Progenitor cell of endocrine pancreas (in vitro differentiated cells): ENCODE measurements at places on chromosomes 16 and 17. TPM values are rescaled to one million over a fixed set of nuclear protein-coding genes. Genes with fewer than 3 reads are reported as not detected.
A peak's percentile ranks its signal among the peaks of the same experiment; 100 is the strongest.

Gene LRRC36
- total RNA-seq = 1.6 and 2.3 TPM in 2 replicates

Gene GRB7
- 28.8 and 29.9 TPM in 2 replicates for total RNA-seq

Gene CDH8
- total RNA-seq = 3.1 and 5.4 TPM in 2 replicates

Gene CCL8
- total RNA-seq = not detected in 2 replicates

- H3K4me1 ChIP-seq = no peaks in the 10 kb centered on the region
- peaks cover 3% of the 10 kb centered on the region for H3K27me3 ChIP-seq
- no peak overlapping the region for H3K27ac ChIP-seq
- no peak for DNase-seq
- H3K4me3 ChIP-seq = no peak overlapping the region
- H3K36me3 ChIP-seq = peaks cover 2% of the 10 kb centered on the region
Observed at GRCh38 chr16:80347900-80348299, 192.9 kb upstream of the DYNLRB2 start.

- no peaks in the 10 kb centered on the region for H3K36me3 ChIP-seq
- peak overlapping the region; percentile 93 for H3K27ac ChIP-seq
- no peaks in the 10 kb centered on the region for H3K27me3 ChIP-seq
- H3K4me3 ChIP-seq = no peak overlapping the region
Observed at GRCh38 chr17:57898487-57899311, 48.9 kb upstream of the MRPS23 start.

DNA sequence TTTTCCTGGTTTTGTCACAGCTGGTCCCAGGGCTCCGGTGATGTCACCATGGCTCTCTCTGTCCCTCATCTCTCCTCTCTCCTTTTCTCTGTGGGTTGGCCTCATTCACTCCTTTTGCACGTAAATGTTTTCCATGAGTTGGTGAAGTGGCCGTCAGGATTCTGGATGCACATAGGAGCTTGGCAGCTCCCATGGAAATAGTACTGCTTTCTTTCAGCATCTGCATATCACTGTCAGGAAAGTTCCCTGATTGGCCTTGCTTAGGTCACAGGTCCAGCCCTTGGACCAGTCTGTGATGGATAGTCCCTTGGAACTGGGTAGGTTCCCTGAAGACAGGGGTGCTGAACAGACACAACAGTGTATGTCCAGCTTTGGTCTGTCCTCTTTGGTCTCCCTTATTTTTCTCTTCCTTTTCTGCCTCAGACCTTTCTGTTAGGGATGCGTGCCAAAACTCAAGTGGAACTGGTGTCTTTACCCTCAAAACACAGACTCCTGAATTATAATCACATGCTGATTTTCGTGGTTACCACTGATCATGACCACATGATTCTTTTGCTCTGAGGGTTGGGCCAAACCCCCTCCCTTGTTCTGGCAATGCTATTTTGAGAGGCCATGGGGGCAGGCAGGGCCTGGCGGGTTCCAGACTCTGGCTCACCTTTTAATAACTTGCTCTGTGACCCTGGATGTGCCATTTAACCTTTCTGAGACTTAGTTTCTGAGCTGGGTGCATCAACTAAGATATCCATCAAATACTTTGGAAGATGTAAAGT is 99.0 kb downstream of the MSI2 start:
- H3K27me3 ChIP-seq = no peaks in the 10 kb centered on the region
- peaks cover 18% of the 10 kb centered on the region for H3K36me3 ChIP-seq
- DNase-seq = no peak
- H3K4me1 ChIP-seq = peaks cover 35% of the 10 kb centered on the region
- H3K27ac ChIP-seq = no peak overlapping the region
